ENCODE measurements at places on chromosomes 7 and 10.
A peak's percentile ranks its signal among the peaks of the same experiment; 100 is the strongest.

DNA sequence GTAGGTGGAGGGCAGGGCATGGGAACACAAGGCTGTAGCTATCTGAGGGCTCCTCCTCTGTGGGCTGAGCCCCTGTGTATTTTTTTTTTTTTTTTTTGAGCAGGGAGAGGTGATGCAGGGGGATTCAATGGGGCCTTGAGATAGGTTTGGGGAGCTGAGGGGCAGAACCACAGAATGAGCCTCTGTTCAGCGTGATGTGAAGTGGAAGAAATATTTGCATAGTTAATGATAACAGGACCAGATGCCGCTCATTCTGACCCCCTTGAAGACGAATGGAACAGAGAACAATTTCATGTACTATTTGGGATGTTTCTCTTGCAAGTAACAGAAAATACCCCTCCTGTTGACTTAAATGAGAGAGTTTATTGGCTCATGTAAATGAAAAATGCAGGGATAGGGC, 69.7 kb upstream of the EMX2 start:
- DNase-seq = no peak

DNA sequence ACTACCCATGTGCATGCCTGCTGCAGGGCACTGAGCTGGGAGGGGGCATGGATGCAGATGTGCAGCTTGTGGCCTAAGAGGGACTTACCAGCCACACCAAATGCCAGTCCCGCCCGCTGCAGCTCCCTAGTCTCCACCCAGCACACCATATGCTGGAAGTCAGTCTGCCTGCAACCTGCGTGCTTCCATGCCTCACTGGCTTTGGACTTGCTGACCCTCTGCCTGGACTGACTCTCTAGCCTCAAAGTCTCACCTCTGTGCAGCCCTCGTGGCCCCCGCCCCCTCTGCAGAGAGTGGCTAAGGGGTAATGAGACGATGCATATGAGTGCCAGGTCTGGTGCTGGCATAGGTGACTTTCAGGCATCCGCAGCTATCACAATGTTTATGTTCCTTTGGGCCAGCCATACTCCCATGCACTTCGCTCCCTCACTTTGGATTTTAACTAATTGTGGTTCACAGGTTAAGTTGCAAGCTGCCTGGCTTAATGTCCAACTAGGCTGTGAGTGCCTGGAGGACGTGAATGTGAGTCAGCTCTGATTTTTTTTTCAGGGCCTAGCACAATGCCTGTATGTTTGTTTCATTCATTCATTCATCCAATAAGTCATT, 21.7 kb downstream of the TRIM8 start:
- DNase-seq = no peak

DNA sequence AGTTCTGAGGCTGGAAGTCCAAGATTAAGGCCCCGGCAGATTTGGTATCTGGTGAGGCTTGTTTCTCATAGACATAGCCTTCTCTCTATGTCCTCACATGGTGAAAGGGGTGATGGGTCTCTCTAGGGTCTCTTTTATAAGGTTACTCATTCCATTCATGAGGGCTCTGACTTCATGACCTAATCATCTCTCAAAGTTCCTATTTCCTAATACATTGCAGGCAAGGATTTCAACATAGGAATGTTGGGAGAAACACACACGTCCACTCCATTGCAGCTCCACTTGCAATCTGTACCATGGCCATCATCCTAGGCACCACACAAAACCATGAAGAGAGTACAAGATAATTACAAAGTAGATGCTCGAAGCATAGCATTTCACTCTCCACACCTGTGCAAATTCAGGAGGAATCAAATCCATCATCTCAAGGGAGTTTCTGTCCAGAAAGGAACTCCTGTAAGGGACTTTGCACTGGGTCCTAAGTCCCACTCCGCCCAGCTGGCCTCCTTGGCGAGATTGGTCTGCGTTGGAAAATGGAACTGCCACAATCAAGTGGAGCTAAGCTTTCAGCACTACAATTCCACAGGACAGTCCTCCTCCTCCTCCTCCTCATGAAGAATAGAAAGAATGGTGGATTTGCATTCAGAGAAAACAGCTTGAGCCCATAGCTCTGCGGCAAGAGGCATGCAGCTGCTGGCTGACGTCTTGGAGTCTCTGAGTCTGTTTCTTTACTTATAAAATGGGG, 8.8 kb downstream of the DDC start:
- DNase-seq = peak; percentile 36

GRCh38 chr10:19003341-19003740, 45.3 kb upstream of the MALRD1 start:
- DNase-seq = no peak

GRCh38 chr7:1987084-1987535, 245.6 kb downstream of the MAD1L1 start:
- DNase-seq = no peak

DNA sequence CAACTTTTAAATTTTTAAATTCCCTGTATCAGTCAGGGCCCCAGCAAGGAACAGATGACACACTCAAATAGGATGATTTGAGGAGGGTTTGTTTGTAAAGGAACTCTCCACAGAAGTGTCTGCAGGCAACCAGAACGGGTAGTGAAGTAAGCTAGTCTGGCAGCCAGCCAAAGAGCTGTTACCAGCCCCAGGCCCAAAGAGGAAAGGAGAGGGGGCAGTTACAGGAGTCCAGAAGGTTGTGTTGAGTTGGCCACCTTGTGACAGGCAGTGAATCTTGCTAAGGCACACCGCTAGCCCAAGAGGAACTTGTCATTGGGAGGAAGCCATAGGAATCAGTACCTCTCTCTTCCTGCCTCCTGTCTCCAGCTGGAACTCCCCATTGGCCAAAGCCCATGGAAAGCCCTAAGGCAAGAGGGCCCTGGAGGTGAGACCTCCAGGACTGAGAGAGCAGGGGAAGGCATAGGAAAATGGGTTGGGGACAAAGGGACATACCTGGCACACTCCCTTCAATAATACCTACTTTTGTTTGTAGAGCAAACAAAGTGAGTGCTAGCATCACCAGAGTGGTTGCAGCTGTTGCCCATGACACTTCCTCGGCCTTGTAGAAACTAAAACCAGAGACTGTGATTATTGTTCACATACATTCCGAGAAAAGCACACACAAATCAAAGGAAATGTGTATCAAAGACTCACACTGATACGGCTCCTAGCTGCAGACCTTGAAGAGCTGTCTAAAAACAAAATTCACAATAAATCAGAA, 25.4 kb upstream of the GATAD1 start:
- DNase-seq = peak; percentile 95

GRCh38 chr7:140080919-140081318, 18.2 kb upstream of the PARP12 start:
- DNase-seq = no peak

DNA sequence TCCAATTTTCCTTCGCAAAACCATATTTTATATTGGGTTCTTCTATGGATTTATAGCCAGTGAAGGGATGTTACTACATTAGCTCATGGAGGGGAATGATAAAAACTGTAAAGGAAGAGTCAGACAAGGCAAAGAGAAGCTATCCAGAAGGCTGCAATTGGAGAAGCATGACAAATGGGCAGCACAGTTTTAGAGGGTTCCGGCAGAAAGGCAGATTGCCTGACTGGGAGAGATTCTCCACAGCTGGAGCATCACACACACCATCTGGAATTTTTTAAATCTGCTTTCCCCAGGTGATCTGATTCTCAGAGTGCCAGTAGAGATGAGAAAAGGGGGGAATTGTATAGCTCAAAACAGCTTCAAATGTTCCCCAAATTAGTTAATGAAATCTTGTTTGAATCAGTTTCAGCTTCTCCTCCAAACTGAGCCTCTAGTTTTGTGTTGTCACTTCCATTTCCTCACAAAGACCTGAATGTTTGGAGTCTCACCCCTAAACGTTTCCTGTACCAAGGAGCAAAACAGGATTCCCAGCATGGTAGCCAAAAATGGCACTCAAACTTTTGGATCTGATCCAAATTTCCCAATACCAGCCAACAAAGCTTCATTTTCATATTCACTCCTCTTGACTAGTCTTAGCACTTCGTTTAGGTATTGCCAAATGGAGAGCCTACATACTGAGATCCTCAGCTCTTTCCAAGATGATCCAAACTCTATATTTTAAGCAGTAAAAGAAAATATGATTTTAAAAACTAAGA, 177.5 kb downstream of the HPSE2 start:
- no peak for DNase-seq

GRCh38 chr7:44151956-44152355, 10.8 kb upstream of the MYL7 start:
- no peak for DNase-seq

- DNase-seq = no peak
Observed at GRCh38 chr7:41045556-41046123, 657.2 kb downstream of the INHBA start.

DNA sequence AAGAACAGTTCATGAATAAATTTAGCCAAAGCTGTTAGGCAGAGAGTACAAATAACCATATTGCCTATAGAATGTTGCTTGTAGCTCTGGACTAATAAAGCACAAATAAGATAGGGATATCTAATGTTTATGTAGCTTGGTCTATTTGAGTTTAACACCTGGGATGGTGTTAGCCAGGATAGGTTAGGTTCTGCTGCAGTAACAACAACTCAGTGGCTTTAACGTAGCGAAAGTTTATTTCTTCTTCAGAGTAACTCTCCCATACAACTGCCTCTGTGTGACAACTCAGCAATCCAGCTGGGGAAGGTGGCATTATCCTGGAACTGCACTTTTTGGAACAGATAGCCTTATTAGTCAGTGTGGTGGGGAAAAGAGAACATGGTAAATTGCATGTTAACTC, 52.2 kb upstream of the STEAP4 start:
- no peak for DNase-seq

DNA sequence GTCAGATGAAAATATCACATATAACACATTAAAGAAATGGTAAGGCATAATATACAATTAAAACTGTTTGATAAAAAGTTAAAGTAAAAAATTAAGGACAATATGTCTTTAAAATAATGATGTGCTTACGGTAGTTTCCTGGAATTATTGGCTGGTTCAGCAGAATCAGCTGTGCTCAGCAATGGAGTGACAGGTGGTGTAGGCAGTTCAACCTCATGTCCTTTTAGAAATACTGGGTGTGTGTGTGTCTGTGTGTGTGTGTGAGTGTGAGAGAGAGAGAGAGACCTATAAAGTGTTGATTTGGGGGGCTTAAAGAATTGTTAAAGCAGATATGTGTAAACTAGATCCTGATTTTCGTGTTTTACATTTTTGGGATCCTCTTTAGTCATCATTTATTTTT, 141.2 kb downstream of the ADAM22 start:
- DNase-seq = no peak

DNA sequence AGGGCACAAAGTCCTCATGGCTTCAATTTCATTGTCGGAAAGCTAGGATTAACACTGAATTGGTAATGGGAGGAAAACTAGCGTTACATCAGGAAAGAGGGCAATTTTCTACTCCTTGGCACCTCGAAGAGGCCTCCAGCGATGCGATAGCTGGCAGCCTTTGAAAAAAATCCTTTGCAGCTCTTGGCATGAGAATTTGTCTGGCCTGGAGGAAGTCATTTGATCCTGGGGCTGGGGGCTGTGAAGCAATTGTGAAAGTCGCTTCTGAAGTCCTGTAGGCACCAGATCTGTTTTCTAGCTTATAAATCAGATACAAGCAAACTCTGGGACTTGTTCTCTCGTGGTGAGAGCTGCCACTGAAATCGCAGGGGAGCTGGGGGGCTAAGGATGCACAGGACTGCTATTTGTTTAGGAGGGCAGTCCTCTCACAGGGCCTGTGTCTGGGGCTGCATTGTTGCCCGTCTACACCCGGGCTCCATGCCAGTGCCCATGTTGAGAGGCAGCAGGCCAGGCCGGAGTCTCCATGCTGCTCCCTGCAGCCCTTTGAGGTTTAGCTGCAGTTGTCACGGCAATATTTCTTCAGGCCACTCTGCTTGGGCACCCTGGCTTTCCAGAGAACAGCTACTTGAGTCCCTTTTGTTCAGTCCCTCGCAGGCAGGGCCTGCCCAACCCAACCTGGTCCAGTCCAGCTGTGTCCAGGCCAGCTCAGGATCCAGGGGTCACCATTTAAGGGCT, 206.8 kb upstream of the LYZL1 start:
- DNase-seq = no peak

- DNase-seq = no peak
Observed at GRCh38 chr10:119129721-119130120, 25.8 kb downstream of the DENND10 start.

DNA sequence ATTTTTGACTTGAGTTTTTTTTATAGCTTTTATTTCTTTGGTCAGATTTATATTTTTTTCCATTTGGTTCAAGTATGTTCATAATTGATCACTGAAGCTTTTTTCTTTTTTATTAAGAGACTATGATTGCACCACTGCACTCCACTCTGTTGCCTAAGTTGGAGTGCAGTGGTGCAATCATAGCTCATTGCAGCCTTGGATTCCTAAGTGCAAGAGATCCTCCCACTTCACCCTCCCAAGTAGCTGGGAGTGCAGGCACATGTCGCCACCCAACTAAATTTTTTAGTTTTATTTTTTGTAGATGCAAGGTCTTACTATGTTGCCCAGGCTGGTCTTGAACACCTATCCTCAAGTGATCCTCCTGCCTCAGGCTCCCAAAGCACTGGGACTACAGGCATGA, 97.7 kb upstream of the KIF5B start:
- no peak for DNase-seq

- DNase-seq = peak; percentile 55
Observed at GRCh38 chr7:139482662-139483466, 609 bp downstream of the KLRG2 start.

DNA sequence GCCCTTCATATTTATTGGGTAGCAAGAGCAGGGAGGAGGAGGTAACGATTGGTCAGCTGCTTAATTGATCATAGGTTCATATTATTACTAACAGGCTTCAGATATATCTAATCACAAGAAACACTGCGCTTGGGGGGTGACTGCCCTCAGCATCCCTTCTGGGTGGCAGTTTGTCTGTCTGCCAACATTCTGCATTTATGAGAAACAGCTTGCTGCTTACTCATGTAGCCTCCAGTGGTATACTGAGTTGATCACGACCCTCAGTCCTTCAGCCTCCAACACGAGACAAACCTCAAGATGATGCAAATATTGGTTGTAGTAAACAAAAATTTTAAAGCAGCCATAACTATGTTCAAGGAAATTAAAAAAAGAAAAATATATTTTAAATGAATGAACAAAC, 657.8 kb upstream of the PHF14 start:
- no peak for DNase-seq

DNA sequence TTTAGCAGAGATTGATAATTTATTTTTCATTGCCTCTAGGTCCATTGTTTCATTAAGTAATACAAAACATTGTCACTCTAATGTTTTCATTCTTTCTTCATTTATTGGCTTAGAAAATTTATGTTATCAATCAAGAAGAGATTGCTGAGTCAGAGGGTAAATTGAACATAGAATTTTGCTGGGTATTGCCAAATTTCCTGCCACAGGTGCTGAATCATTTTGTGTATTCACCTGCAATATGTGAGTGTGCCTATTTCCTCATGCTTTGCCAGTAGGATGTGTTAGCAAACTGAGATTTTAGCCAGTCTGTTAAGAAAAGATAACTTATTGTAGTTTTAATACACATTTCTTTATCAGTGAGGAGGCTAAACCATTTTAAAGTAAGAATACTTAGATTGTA, 38.0 kb downstream of the MARCHF5 start:
- no peak for DNase-seq

GRCh38 chr10:101781984-101782810, 1.0 kb downstream of the NPM3 start:
- no peak for DNase-seq

GRCh38 chr7:83925860-83926259, 268.7 kb downstream of the SEMA3A start:
- DNase-seq = no peak
